CD14-positive monocyte (primary cell): ENCODE measurements at places on chromosomes 11 and 22.

GRCh38 chr11:398826-399225 lies 4.8 kb downstream of the PKP3 start:
- no peaks in the 10 kb centered on the region for H3K36me3 ChIP-seq
- peaks cover 6% of the 10 kb centered on the region for H3K27me3 ChIP-seq
- peaks cover 11% of the 10 kb centered on the region for H3K4me1 ChIP-seq
- H3K4me3 ChIP-seq = no peak overlapping the region

- H3K4me3 ChIP-seq = no peak overlapping the region
- H3K27ac ChIP-seq = no peak overlapping the region
- H3K4me1 ChIP-seq = peaks cover 25% of the 10 kb centered on the region
- DNase-seq = no peak
- H3K27me3 ChIP-seq = no peaks in the 10 kb centered on the region
- no peaks in the 10 kb centered on the region for H3K36me3 ChIP-seq
These were observed 20.7 kb upstream of the PICK1 start for GRCh38 chr22:38036392-38037062.

DNA sequence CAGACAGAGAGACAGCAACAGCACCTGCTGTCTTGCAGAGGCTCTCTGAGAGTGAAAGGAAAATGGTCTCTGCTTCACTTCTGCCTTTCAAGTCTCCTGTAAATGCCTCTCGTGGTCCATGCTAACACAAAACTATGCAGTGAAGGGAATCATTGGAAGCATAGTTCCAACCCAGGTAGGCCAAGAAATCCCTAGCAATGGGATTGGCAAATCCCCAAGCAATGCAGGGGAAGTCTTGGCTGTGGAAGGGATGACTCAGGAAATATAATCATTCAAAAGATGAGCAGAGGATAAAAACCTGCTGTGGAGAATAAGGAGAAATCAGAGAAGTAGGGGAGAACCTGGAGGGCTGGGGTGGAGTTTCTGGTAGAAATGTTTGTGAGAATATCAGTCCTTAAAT lies 216.1 kb upstream of the ZBED5 start:
- H3K27me3 ChIP-seq = no peaks in the 10 kb centered on the region
- H3K4me1 ChIP-seq = no peaks in the 10 kb centered on the region
- DNase-seq = no peak

DNA sequence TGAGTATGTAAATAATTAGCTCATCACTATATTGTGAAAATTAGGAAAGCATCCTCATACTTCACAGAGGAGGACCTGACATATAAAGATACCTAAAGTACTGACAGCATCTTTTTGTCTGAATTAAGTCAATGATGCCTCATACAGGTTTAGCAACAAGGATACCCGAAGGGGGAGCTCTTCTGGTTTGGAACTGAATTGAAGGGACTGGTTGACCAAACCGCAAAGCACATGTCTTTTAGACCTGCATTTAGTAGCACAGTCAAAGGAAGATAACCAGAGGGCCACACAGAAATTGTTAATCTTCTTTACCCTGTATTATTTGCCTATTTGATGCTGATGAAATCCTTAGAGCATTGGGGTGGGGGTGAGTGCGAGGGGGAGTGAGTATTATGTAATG lies 12.9 kb upstream of the WT1 start:
- H3K4me3 ChIP-seq = no peak overlapping the region
- no peak for DNase-seq
- no peaks in the 10 kb centered on the region for H3K36me3 ChIP-seq
- peaks cover 22% of the 10 kb centered on the region for H3K27me3 ChIP-seq
- H3K27ac ChIP-seq = no peak overlapping the region

- no peaks in the 10 kb centered on the region for H3K4me1 ChIP-seq
- H3K4me3 ChIP-seq = no peak overlapping the region
- H3K36me3 ChIP-seq = no peaks in the 10 kb centered on the region
- DNase-seq = no peak
- no peak overlapping the region for H3K27ac ChIP-seq
These were observed 106.8 kb upstream of the ALX4 start for GRCh38 chr11:44416776-44417175.

GRCh38 chr22:22213231-22213630 lies 31.4 kb upstream of the VPREB1 start:
- DNase-seq = no peak
- no peaks in the 10 kb centered on the region for H3K4me1 ChIP-seq
- peaks cover 7% of the 10 kb centered on the region for H3K27me3 ChIP-seq
- no peaks in the 10 kb centered on the region for H3K36me3 ChIP-seq
- no peak overlapping the region for H3K4me3 ChIP-seq

DNA sequence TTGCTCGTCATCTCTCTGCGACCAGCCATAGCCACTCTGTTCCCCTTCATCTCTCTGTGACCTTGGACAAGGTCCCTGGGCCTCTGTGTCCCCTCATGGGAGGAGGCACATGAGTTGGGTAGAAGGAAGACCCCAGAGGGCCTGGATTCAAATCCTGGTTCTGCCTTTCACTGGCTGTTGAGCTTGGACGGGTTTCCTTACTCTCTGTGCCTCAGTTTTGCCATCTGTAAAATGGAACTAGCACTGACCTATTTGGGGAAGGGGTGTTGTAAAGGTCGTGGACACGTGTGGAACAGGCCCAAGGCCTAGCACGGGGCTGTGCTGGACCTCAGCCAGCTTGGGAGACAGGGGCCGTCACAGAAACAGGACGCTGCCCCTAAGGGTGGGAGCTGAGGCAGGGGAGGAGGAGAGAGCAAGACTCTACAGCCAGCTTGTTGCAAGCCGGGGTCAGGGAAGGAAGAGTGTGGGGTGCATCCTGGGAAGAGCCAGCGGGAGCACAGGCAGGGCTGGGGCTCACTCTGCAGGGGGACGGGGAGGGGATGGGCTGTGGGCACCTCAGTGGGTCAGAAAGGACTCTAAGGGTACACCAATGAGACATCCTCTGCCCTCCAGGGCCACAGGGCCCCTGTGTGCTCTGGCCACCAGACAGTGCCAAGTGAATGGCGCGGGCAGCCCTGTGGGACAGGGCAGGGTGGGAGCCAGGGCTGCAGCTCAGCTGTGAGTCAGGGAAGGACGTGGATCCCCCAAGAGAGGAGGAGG lies 59.1 kb downstream of the WNT7B start:
- no peak overlapping the region for H3K4me3 ChIP-seq
- no peaks in the 10 kb centered on the region for H3K36me3 ChIP-seq
- DNase-seq = no peak
- no peak overlapping the region for H3K27ac ChIP-seq
- H3K27me3 ChIP-seq = no peaks in the 10 kb centered on the region
- peaks cover 6% of the 10 kb centered on the region for H3K4me1 ChIP-seq

DNA sequence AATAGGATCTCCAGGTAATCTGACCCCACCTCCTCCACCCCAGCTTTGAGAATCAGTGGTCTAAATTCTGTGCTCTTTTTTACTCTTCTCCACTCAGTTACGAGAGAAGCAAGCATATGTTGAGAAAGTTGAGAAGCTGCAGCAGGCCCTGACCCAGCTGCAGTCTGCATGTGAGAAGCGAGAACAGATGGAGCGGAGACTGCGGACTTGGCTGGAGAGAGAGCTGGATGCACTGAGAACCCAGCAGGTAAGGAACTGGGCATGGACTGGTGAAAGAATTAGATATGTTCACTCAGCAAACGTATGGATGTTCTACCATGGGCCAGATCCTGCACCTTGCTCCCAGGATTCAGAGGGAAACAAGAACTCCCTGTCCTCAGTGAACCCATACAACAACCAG lies 85.7 kb downstream of the AMOTL1 start:
- peaks cover 29% of the 10 kb centered on the region for H3K36me3 ChIP-seq
- no peaks in the 10 kb centered on the region for H3K27me3 ChIP-seq
- no peak overlapping the region for H3K4me3 ChIP-seq
- no peak overlapping the region for H3K27ac ChIP-seq

- DNase-seq = no peak
- H3K36me3 ChIP-seq = no peaks in the 10 kb centered on the region
- no peaks in the 10 kb centered on the region for H3K4me1 ChIP-seq
- H3K27ac ChIP-seq = no peak overlapping the region
- H3K4me3 ChIP-seq = no peak overlapping the region
These were observed 21.3 kb downstream of the FGF3 start for GRCh38 chr11:69797737-69798528.

- H3K27ac ChIP-seq = no peak overlapping the region
- DNase-seq = no peak
- peaks cover 84% of the 10 kb centered on the region for H3K36me3 ChIP-seq
- H3K27me3 ChIP-seq = no peaks in the 10 kb centered on the region
- H3K4me1 ChIP-seq = no peaks in the 10 kb centered on the region
- no peak overlapping the region for H3K4me3 ChIP-seq
These were observed 34.4 kb downstream of the RDX start for GRCh38 chr11:110262072-110262403.

GRCh38 chr11:27242591-27242990 lies 120.4 kb downstream of the CCDC34 start:
- no peaks in the 10 kb centered on the region for H3K36me3 ChIP-seq
- no peaks in the 10 kb centered on the region for H3K4me1 ChIP-seq
- DNase-seq = no peak

GRCh38 chr22:23067023-23067650 lies 3.2 kb upstream of the GNAZ start:
- H3K27ac ChIP-seq = no peak overlapping the region
- peaks cover 18% of the 10 kb centered on the region for H3K4me1 ChIP-seq
- H3K4me3 ChIP-seq = no peak overlapping the region
- H3K36me3 ChIP-seq = no peaks in the 10 kb centered on the region
- peaks cover 35% of the 10 kb centered on the region for H3K27me3 ChIP-seq

- H3K27ac ChIP-seq = no peak overlapping the region
- H3K4me3 ChIP-seq = no peak overlapping the region
- DNase-seq = no peak
- H3K27me3 ChIP-seq = no peaks in the 10 kb centered on the region
These were observed 729.8 kb upstream of the ANO3 start for GRCh38 chr11:25602149-25602548.

GRCh38 chr11:46930089-46930488 lies 6.5 kb upstream of the CSTPP1 start:
- no peak overlapping the region for H3K27ac ChIP-seq
- H3K36me3 ChIP-seq = no peaks in the 10 kb centered on the region
- H3K27me3 ChIP-seq = no peaks in the 10 kb centered on the region
- H3K4me1 ChIP-seq = no peaks in the 10 kb centered on the region
- no peak overlapping the region for H3K4me3 ChIP-seq

- no peaks in the 10 kb centered on the region for H3K36me3 ChIP-seq
- no peak overlapping the region for H3K4me3 ChIP-seq
- H3K27ac ChIP-seq = no peak overlapping the region
- no peaks in the 10 kb centered on the region for H3K27me3 ChIP-seq
- H3K4me1 ChIP-seq = no peaks in the 10 kb centered on the region
These were observed 43.1 kb upstream of the TRIM77 start for GRCh38 chr11:89667001-89667400.
